ENCODE measurements at places on chromosomes 3 and 15.

DNA sequence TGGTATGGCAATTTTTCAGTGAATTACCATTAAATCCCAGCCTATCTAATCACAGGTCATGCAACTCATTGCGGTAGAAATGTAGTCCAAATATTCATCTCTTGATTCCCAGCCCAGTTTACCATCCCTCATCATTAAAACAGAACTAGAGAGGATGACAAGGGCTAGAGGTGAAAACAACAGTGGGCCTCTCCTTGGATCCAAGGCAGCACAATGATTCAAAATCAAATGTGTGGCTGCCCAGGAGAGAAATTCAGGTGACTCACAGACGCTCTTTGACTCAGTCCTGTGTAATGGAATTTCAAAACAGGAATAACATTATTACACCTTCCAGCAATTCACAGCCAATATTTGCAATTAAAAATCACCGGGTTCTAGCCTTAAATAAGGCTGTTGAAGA lies 246.5 kb downstream of the TBL1XR1 start:
- no peak for DNase-seq

DNA sequence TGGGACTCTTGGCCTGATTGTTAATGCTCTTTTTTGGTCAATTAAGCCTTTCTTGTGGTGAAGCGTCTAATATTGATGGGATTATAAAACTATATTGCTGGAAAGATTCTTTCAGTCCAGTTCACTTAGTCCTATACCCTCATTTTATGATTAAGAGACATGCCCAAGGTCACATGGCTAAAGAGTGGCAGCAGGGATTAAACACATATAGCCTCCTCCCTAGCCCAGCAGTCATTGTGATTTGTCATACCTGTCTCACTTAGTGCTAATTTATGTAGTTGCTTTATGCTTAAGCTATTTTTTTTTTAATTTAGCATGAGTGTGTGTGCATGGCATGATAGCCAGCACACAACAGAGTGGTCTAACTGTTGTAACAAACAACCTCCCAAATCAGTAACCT lies 9.5 kb downstream of the PARP14 start:
- no peak for DNase-seq

DNA sequence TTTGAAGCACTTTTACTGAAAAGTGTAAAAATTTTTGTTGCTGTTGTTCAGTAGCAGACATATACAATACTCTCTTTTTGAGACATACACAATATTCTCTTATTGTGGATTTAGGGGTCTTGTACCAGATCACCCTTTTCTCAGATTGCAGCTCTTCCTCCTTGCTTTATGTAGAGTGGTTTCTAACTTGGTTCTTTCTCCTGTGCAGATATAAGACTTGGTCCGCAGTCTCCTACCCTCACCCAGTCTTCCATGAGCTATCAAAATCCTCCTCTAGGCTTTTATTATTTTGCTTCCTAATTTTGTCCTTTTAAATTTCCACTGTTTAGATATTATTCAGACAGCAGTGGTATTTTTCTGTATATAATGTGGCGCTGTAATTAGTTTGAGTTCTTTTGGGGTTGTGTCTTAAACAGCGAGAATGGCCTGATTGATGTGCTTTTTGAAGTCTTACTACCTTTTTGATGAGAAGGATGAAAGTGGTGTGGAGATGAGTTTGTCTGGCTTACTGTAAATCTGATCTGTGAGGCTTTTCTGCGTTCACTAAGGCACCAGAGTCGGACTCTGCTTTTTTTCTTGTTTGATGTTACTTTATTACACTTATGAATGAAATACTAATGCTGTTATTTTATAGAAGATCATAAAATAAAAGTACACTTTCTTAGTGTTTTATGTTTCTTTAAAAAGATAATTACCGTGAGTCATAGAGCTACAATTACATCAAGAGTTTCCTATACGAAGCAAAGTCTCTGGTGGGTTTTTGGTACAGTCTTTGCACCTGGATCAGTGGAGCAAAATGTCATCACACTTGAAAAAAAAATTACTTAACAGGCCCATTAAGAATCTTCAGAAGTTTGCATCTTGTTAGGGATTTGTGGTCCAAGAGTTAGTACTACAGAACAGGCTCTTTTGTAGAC lies 27.8 kb downstream of the FNDC3B start:
- no peak for DNase-seq

GRCh38 chr15:35107122-35107521 lies 22.0 kb upstream of the NANOGP8 start:
- no peak for DNase-seq

DNA sequence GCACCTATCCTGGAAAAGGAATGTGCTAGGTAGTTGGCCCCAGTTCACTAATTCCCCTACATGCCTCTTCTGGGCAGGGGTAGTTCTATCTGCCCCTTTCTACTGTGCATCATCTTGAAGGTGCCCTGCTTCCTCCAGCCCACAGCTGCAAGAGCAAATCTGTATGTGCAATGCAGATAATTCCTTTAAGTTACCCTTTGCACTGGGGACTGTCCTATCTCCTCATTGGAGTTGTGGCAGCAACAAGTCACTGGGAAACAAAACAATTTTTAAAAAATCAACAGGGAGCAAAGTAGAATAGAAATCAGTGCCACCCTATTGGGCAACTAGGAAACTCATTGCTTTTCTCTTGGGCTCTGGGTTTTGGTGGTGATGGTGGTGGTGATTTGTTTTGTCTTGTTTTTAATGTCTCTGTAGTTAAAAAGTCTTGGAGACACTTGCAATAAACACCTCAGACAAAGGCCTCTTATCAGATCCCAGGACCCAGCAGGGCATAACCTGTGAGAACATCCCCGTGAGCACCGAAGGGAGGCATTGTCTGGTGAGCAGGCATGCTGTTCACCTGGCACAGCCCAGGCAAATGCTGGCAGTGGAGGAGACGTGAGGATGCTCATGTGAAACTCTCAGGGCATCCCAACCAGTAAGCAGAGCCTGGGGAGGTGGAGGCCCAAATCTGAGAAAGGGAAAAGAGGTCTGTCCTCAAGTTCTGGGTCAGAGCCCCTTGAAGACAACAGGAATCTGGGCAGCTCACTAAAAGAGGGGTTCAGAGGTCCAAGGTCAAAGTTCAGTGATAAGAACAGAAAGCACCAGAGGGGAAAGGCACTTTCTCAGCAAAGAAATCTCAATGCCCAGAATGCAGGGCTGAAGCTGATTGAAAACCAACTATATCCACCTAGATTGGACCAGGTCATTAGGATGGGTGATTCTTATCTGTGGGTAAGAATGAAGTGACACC lies 27.9 kb downstream of the C2CD4B start:
- no peak for DNase-seq

- DNase-seq = no peak
These were observed 44.8 kb upstream of the RPS17 start for GRCh38 chr15:82585072-82585471.

- DNase-seq = no peak
These were observed 28.7 kb upstream of the HCN4 start for GRCh38 chr15:73397461-73397860.

DNA sequence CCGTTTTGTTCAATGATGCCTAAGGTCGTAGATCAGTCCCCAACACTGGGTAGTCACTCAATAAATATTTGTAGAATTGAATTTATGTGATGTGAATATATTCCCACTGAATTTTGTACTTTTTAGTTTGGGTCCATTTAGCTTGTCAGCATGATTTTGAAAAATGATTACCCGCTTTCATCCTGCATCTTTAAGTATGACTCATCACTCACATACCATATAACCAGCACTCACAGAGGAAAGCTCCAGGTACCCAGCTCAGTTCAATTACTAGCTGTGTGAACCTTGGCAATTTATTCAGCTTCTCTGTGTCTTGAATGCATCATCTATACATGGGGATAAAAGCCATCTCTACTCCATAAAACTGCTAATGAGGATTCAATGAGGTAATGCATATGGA lies 2.2 kb upstream of the MLF1 start:
- DNase-seq = no peak

- DNase-seq = no peak
These were observed 6.3 kb downstream of the CHAC1 start for GRCh38 chr15:40959331-40960141.

DNA sequence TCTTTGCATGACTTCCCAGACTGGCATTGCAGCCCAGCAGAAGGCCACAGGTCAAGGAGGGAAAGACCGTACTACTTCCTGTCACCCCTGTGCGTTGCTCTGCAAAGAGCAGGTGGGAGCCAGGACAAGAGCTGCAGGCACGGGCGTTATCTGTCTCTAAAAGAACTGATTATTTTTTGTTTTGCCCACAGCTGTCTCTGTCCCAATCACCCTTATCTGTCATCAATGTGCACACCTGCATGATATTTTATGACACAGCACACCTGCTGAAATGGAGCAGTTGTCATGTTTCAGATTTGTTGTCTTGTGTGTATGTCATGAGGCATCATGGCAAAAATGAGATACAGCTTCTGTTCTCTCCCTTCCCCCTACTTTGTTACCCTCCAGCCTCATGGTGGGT lies 58.8 kb downstream of the SLCO3A1 start:
- no peak for DNase-seq

DNA sequence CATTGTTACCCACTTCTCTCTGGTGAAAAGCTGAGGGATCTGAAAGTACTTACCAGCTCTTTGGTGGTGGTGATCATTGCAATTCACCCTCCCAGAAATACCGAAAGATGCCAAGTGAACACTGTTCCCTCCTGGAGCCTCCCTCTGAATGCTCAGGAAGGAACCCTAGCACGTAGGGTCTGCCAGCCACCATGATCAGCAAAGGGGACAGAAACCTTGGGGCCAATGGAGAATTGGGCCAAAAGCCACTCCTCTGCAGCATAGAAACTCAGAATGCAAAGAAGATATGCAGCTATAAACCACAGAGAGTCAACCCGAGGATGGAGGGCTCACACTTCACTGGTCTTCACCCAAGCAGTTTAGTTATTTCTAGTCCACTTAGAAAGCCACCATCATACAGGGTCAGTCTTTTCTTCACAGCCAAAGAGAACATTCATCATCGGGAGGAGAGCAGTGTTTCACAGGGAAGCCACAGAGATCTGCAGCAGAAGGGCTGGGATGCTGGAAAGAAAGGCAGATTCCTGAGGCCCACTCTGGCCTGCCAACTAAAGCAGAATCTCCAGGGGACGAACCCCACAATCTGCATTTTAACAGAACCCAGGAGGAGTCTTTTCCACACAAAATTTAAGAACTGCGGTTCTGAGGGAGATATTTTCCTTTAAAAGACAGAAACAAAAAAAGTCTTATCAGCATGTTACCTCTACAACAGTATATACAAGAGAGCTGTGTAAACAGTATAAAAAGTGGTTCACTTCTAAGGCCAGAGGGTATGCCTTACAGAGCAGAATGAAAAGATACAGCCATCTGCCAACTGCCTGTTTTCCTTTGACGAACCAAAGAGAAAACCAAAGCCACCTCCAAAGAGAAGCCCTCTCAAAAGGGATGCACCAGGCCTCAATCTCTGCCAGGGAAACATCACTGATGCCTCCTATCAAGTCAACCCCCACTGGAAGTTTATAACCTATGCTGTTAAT lies 11.3 kb downstream of the TBC1D2B start:
- no peak for DNase-seq

DNA sequence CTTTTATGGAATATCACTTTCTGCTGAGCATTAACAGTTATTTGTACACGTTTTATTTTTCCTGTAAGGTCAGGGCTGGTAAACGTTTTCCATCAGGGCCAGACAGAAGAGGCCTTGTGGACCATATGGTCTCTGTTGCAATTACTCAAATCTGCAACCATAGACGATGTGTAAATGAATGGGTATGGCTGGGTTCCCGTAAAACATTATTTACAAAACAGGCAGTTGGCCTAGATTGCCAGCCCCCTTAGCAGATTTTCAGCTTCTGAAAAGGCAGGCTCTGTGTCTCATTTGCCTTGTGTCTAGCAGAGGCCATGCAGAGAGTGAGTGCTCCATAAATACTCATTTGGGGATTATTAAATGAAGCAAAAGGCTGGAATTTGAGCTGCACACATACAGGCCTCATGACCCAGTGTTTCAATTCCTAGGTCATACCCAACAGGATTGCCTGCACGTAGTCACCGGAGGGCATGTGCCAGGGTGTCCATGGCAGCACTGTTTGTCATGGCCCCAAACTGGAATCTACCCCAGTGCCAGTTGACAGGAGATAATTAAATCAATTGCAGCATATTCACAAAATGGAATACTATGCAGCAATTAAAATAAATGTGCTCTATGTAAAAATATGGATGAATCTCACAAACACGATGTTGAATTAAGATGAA lies 51.3 kb downstream of the GPD1L start:
- no peak for DNase-seq

DNA sequence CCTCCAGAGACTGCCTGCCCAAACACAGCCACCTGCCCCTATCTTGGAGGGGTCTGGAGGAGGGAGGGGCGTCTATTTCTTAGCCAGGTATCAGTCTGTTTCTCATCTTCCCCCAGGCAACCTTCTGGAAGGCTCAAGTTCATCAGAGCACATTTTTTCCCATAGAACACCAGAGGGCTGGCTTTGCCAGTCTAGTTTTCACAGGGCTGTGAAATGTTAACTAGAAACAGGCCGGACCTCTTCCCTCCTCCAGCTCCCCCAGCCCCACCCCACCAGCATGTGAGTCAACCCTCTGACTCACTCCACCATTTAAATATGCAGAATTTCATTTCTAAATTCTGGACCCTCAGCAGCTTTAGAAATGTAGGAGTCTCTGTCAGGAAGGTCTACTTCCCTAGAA lies 66.9 kb downstream of the SLCO2A1 start:
- DNase-seq = no peak

GRCh38 chr15:77228828-77229227 lies 157.9 kb upstream of the TSPAN3 start:
- DNase-seq = no peak

DNA sequence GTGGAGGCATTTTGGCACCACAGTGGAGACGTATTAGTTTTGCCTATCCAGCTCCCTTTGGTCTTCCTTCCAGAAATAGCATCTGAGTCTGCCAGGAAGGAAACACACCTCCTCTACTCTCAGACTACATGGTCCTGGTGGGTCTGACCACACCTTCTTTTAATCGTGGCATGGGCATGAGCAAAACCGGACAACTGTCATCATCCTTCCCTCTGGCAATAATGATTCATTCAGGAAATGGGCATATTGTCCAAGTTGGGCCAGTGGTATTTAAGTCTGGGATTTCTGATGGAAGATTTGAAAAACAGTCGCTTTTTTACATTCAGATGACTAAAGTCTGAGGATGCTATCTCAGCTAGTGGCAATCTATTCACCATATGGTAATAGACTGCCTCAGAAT lies 601.0 kb upstream of the ADAMTS9 start:
- no peak for DNase-seq

DNA sequence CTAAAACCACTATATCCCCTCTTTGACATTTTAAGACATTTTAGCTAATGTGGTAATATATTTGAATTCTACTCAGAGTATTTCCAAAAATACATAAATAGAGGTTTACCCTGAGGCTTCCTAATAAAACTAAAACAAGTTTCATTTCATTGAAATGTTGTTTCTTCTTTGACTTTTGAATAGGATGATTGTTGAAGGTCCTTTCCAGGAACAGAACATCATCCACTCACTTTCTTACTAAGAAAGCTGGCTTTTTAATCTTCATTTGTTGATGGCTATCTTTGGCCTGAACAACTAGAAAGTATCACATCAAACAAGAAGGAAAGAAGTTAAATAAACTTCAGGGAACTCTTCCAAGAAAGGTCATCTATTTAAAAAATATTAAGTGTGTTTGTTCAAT lies 169.7 kb downstream of the RAP2B start:
- DNase-seq = no peak

Data from T47D (cell line).